NCI-H446 (cell line): ENCODE measurements at places on chromosomes 12 and 14.

GRCh38 chr14:55600784-55601561 lies 21.0 kb downstream of the KTN1 start:
- DNase-seq, result no peak

DNA sequence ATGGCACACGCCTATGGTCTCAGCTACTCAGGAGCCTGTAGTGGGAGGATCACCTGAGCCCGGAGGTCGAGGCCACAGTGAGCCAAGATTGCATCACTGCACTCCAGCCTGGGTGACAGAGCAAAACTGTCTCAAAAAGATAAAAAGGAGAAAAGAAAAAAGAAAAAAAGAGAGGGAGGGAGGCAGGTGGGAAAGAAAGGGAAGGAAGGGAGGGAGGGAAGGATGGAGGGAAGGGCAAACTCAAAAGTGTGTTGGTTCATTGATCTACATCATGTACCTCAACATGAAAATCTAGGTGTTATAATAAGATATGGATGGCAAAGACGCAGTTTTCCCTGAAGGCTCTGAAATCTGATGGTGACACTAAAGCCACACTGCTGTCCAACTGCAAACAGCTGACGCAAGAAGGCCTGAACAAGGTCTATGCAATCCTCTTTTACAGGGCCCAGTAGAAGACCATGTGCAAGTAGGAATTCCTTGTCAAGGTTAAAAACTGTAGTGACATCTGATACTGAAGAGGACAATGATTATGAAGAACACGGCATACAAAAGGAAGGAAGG lies 143.6 kb downstream of the ITPR2 start:
- DNase-seq, result no peak

DNA sequence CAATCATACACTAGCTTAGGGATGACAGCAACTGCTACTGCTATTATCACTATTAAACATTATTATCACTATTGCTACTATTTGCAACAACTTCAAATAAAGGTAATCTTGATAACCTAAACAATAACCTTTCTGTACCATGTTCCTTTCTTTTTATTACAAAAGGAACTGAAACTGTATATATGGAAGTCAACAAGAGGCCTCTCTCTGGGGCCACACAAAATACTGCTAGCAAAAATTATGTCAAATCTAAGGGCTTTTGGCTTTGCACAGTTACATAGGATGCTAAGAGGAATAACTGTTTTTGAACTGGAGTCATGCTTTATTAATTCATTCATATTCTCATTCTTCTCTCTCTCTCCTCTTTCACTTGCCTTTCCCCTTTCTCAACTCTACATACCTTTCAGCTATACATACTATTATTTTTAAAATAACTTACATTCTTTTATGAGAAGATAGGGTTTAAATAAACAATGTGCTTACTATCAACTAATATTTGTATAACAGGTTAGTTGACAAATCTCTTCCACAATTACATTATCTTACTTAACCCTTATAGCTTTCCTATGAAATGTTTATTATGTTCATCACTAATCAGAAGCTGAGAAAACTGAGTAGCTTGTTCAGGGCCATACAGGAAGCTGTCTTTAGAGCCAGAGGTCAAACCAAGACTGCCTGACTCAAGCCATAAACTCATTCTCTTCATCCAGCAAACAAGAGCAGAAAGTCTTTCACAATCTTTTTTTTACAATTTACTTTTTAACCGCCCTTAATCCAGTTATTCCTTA lies 25.7 kb downstream of the SPTSSA start:
- no peak for DNase-seq

GRCh38 chr12:64821116-64821630 lies 3.3 kb upstream of the TBC1D30 start:
- no peak for DNase-seq

- DNase-seq, result no peak
These were observed 163.7 kb upstream of the FLRT2 start for GRCh38 chr14:85366226-85366625.

GRCh38 chr12:56699020-56699661 lies 11.1 kb upstream of the PTGES3 start:
- DNase-seq, result no peak

DNA sequence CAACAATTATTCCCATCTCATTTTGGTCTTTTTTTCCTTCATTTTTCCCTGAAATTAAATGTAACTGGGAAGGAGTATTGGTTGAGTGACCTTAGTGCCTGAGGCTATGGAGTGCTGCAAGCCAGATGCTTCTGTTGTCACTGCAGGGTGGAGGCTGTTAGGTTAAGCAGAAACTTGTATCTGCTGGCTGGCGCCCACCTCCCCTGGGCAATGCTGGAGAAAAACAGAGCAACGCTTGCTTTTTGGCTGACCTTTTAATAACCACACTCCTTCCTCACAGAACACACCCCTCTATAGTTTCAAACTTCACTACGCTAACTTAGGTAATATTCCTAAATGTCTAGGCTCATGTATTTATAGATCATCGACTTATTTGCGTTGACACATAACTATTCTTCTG lies 583.5 kb upstream of the NOVA1 start:
- DNase-seq, result no peak

DNA sequence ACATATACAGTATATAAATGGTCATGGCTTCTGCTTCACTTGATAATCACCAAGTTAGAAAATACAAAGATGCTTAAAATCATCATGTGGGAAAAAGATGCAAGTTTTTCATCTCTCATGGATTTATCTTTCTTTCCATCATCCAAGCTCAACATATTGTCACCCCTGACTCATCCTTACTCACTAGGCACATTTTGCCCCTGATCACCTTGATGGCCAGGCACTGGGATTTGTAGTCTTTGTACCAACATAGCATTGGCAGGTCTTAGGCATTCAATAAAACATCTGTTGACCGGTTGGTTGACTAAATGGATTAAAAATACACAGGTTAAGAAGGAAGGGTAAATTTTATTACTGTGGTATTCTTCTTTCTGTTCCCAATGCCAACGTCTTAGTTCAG lies 28.1 kb downstream of the KLHDC2 start:
- no peak for DNase-seq

- no peak for DNase-seq
These were observed 799 bp downstream of the THTPA start for GRCh38 chr14:23556700-23557440.

- no peak for DNase-seq
These were observed 53.2 kb downstream of the DACT1 start for GRCh38 chr14:58690801-58691516.

GRCh38 chr14:97916669-97917568 lies 1119.7 kb downstream of the VRK1 start:
- DNase-seq, result no peak

DNA sequence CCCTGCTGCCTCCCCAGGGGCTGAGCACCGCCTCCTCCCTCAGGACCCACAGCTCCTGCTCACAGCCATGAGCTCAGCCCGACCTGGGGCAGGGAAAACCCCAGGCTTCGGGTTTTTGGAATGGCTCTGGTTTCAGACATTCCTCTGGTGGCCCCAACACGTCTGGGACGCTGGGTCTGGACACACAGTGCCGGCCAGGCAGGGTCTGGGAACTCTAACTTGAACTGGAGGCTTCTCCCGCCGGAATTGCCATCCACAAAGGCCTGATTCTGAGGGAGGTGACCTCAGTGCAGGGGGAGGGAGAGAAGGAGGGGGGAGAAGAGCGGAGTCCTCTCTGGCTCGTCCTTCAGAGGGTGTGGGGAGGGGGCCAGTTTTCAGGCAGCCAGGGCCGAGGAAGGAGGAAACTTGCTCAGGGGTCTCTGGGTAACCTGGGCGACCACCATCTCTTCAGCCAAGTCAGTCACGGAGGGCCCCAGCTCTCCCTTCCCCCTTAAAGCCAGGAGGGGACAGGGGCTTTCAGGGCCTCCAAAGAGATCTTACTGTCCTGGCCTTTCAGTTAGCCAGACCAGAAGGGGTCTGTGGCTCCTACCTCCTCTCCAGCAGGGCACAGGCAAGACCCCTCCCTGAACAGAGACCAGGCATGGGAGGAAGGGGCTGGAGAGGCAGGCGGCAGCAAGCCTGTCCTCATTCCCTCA lies 19.4 kb downstream of the NCKAP5L start:
- no peak for DNase-seq

DNA sequence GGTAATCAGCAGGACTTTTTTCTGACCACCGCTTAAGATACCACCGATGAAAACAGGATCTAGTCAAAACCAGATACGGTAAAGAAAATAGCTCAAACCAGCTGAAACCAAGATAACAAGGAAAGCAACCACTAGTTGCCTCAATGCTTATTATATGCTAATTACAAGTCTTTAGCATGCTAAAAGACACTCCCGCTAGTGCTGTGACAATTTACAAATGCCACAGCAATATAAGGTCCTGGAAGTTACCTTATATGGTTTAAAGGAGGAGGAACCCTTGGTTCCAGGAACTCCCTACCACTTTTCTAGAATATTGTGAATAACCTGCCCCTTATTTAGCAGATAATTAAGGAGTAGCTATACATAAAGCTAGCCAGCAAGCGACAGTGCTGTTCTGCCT lies 976.4 kb upstream of the SEL1L start:
- DNase-seq, result no peak

DNA sequence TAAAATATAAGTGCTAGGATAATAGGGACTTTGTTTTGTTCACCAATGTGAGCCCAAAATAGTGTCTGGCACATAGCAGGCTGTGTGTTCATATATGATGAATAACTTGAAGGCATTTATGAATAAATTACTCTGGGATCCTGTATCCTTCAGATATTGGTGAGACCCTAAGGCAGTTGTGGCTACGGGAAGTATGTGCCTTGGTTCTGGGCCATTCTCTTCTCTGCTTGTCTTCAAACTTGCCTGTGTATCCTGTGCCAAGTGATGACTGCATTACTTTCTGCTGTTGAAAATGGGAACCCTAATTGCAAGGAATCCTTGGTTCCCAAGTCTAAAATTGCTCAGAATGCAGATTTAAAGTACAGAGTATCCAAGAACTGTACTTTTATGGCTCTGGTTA lies 67.6 kb upstream of the KTN1 start:
- no peak for DNase-seq

DNA sequence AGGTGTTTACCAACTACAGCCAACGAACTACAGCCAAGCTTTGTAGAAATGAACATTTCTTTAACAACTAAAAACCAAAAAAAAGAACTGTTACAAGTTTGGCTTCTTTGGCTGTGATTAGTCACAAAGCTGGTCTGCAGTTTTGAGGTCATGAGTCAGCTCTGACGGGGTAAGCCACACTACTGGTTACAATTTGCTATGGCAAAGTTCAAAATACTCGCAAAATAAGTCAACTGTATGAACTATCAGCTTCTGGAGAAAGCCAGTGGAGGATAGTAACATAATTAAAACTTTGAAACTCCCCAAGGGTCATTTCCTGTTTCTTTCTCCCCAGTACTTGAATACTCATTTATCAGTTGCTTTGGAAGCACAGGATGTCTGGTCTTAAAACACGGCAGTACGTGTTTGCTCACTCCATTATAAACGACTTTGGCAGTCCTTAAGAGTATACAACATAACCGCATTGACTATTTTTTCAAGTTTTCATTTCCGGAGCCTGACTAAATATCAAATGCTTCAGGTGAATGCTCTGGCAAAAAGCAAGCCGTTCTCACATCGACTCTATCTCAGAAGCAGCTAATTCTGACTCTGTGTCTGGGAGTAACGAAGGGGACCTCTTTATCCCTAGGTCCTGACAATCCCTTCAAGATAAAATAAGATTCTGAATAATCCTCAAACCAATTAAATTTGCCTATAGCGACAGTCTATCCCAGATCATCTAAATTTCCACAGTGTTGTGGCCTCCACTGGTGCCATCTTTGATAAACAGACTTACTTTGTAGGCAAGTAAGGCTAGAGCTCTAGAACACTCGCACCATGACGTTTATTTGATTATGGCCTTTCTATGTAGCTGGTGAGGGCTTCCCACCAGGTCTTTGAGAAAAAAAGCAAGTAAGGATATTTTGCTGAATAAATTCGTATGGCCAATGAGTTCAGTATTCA lies 10.6 kb downstream of the PHLDA1 start:
- DNase-seq, result no peak

DNA sequence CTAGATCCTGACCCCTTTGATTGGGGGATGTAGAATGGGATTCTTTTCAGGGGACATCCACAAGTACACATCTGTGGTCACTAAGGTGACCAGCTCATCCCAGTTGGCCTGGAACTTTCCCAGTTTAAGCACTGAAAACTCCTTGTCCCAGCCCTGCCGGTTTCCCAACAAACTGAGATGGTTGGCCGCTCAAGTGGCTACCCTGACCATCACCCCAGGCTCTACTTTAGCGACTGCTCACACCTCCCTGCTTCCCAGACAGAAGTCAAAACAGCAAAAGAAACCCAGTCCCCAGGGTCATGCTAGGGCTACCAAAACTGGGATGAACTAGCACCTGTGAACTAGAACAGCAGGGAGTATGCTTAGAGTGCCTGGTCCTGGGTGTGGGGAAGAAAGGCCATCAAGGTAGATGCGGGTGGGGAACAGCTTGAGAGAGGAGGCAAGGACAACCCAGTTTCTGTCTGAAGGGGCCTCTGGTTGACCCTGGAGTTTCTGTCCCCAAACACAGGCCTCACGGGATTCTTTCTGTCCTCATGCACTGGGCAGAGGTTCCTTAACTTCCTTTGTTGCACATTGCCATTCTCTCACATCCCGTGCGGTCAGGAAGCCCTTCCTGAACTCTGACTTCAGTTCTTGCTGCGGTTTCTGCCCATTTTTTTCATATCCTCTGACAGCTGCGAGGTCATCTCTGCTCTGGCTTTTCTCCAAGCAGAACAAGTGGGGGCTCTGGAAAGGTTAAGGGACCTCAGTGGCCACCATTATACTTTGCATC lies 1.6 kb downstream of the LTB4R start:
- DNase-seq, result no peak
